ENCODE measurements at places on chromosomes 6 and 20.

- DNase-seq, result peak; percentile 68
These were observed 5.1 kb downstream of the TP53INP2 start for GRCh38 chr20:34709044-34709830.

GRCh38 chr6:154432533-154433476, 76.2 kb upstream of the IPCEF1 start:
- DNase-seq, result no peak

GRCh38 chr6:27829453-27830211, 82.6 kb downstream of the OR2B2 start:
- DNase-seq, result no peak

- DNase-seq, result no peak
These were observed 71.9 kb upstream of the POPDC3 start for GRCh38 chr6:105251689-105252088.

- no peak for DNase-seq
These were observed 17.1 kb upstream of the TINAG start for GRCh38 chr6:54291146-54291545.

- DNase-seq, result no peak
These were observed 257.2 kb upstream of the EPHA7 start for GRCh38 chr6:93676581-93676980.

- no peak for DNase-seq
These were observed 129.5 kb upstream of the SUPT3H start for GRCh38 chr6:45507186-45507585.

DNA sequence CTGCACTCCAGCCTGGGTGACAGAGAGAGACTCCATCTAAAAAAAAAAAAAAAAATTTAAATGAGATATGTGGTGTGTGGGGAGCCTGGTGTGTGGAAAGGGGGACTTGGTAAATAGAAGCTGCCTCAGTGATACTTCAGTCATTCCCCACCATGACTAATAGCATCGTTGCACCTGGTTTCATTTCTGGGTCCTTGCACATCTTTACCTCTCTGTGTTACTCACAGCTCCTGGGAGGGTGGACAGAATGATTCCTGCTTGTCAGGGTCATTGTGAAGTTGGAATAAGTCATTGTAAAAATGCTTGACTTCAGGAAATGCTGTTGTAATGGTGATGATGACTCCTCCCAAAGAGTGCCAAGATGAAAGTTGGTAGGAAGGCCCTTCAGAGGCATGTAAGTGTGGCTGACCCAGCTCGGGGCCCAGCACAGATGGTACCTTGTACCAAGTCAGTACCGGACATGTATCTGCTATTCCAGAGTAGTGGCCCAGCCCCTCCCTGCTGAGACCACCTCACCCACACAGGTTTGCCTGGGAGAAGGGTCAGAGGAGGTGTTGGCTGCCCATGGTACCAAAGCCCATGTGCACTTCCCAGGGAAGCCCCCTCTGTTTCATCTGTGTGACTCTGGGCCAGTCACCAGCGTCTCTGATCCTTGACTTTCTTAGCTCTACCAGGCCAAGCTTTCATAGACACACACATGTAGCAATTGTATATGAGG, 48.4 kb downstream of the PLAGL2 start:
- no peak for DNase-seq

GRCh38 chr6:3779574-3779849, 28.0 kb upstream of the PXDC1 start:
- DNase-seq, result no peak

DNA sequence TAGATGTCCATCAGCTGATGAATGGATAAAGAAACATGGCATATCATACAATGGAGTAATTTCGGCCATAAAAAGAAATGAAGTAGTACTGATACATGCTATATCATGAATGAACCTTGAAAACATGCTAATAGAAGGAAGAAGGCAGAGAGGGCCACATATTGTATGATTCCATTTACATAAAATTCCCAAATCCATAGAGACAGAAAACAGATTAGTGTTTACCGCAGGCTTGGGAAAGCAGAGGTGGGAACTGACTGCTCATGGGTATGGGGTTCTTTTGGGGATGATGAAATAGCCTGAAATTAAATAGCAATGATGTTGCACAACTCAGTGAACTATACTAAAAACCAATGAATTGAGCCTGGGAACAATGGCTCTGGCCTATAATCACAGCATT, 58.3 kb downstream of the SERAC1 start:
- no peak for DNase-seq

DNA sequence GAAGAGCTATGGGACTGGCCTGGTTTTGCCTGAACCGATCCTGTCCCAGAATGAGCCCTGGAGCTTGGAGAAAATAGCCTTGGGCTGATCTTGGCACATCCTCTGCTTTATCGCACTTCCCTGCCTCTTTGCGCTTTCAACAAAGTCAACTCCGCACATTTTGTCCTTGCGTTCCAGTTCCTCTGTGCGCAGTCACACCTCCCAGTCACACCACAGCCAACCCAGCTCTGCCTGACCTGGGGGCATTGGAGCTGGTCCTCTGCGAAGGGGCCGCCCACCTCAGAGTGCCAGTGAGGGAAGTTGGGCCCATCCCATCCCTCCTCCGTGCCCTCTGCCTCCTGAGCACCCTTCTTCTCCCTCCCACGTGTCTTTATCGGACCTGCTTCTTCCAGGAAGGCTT, 16.9 kb upstream of the UQCC2 start:
- no peak for DNase-seq

- no peak for DNase-seq
These were observed 626.0 kb downstream of the RNF144B start for GRCh38 chr6:19013026-19013705.

DNA sequence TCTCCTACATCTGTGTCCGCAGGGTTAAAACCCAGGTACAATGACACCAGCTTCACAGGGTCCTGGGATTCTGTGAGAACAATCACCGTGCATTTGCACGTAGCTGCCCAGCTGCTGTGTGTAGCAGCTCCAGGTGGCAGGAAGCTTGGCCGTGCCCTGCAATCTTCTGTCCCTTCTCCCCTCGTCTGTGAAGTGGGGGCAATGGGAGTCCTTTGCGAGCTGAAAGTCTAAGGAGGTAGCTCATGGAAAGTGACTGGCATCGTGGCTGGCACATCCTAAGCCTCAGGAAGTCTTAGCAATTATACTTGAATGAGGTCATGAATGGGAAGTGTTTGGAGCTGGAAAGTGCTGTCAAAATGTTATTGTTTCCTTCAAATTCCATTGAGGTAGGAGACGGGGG, 137.1 kb downstream of the SMOC2 start:
- no peak for DNase-seq

DNA sequence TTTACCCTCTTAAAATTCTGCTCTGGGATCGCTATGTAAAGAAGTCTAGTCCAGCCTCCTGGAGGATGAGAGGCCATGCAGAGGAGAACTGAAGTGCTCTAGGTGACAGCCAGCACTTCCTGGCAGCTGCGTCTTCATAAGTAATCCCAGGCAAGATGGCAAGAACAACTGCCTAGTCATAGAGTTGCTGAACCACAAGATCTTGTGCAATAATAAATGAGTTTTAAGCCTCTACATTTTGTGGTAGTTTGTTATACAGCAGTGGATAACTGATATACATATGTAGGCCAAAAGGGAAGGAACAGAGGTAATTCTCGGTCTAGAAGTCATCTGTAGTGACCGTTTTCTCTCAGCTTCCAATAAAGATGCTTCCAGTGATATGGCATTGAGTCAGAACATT, 103.8 kb upstream of the FLRT3 start:
- no peak for DNase-seq

GRCh38 chr6:41470331-41471063, 75.7 kb upstream of the FOXP4 start:
- no peak for DNase-seq

DNA sequence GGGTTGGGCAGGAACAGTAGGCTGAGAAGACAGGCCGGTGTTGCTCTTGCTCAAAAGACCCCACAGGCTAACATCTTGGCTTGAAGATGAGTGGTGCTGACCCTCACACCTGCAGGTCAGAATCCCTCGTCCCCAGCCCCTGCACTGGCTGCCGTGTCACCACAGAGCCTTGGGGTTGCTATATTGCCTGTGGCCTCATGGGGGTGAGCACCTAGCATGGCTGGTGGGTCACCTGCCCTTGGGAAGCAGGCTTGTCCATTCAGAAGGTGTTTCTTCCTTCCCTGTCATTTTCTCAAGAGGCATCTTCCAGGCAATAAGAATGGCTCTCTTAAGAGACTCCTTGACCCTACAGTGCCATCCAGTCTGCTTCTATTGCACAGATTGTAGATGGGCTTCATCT, 7.7 kb downstream of the SLC22A16 start:
- no peak for DNase-seq

DNA sequence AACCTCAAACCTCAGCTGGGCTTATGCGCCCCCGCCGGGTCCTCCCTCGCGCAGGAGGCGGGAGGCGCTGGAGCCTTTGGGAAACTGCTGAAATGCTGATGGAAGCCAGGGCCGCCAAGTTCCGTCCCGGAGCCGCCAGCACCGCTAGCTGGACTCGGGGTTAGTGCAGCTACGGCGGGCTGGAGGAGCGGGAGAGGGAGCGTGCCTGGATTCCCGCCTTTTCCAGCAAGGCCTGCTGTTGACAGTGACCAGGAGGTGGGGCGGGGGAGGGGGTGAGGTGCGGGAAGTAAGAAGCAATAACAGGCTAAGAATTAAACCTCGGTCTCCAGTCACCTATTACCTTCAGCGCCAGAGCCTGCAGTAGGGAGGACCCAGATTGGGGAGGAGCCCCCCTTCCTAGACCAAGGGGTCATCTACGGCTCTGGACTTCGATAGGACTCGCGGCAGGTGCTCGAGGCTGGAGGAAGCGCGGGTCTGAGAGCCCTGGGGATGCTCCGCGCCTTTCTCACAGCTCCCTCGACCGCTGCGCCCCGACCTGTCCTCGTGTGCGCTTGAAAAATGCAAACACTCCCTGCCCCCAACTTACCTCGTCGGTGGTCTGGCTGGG, 20.5 kb downstream of the COL9A1 start:
- DNase-seq, result peak; percentile 27

DNA sequence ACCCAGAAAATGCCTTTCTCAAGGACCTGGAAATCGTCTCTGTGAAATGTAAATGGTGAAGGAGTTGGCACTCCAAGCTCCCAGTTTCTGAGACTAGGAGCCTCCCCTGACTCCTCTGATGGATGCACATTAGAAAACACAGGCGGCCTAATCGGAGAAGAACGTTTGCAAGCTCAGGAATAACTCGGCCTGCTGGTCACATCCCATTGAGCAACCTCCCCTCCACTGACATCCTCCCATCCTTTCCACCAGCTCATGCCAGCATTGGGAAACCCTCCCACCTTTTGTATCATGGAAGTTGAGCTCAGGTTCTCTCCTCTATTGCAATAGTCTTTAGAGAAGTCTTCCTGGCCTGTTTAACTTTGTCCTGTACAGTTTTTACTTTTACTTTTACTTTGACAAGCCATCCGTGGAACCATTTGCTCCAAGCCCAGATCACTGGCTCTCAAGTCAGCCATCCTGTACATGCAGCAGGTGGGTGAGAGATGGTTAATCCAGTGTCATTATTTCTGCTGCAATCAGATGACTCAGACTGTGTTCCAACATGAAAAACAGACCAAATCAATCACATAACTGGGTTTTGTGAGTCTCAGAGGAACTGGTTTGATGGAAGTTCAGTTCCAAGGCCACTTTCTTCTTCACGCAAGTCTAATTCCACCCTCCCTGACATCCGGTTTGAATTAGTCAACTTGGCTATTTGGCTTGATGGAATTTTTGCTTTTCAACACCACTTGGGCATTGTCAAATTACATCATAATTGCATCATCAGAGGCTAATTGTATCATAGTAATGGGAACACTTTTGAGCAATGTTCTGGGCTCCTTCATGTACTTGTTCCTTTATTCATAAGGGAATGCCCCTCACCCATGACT, 619.4 kb upstream of the CDH4 start:
- no peak for DNase-seq

- no peak for DNase-seq
These were observed 191.9 kb downstream of the MOXD1 start for GRCh38 chr6:132209351-132209750.

GRCh38 chr6:138596591-138596990, 97.3 kb upstream of the NHSL1 start:
- no peak for DNase-seq

DNA sequence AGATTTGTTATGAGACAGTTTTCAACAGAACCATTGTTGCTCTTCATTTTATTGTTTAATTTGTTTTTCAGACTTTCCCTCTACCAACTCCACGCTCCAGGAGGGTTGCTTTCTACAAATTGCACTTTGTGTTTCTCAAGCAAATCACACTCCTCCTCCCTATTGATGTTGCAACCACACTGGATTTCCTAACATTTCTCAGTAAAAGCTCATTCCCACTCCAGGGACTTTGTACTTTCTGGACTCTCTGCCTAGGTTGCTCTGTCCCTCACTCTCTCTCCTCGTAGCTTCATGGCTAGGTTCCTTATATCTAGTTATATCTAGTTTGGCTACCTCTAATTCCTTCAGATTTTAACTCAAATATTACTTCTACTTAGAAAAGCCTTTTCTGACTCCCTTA, 20.3 kb downstream of the PGK2 start:
- DNase-seq, result no peak

DNA sequence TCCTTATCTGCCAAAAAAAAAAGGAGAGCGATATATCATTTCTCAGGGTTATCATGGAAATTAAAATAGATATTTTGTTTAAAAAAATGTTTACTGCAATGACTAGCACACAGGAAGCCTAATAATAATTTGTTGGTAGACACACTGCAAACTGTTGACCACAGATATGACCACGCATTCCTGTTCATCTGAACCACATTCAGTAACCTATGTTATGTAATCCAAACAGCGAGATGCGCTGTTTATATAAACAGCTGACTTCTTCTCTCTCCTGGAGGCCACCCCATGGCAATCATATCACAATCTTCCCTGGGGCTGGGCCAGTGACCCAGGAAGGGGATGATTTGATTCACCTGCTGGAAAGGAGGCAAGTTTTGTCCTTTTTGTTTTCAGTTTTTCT, 129.3 kb upstream of the UST start:
- no peak for DNase-seq

- DNase-seq, result peak; percentile 89
These were observed 32.6 kb downstream of the MRPL14 start for GRCh38 chr6:44094403-44095242.

- DNase-seq, result no peak
These were observed 16.8 kb downstream of the SOX4 start for GRCh38 chr6:21610341-21610740.

- DNase-seq, result no peak
These were observed 81.8 kb upstream of the ARMC2 start for GRCh38 chr6:108766419-108766818.

DNA sequence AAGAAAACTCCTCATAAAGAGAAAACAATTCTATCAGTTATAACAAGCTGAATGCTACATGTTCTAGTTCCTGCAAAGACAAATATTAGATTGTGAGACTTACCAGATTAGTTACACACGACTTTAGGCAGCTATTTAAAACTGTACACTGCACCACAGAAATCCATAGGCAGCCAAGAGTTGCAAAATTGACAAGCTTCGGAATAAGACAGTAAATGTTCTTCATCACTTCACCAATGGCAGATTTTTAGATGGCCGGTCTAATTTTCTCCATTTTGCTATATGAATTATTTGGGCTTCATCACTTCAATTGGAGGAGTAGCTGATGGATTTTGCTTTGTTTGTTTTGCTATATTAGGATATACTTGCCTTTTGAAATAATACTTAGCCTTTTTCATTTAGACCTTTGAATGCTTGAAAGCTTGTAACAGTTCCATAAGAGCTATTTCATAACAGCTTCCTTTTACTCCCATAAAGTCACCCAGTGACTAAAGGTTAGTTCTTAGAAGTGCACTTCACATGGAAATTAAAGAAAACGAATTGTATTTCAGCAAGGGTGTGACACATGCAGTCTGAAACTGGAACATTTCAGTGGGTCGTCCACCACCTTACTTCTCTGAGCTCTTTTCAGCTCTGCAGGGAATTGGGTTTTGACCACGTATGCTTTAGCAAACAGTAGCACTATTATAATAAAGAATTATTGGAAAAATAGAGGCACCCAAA, at the start of gene ROS1:
Gene ROS1 (minus strand): TSS at position 512 of the 723 bp plus-strand sequence. CDS start 286 bp downstream, at position 226.
- peak; percentile 56 for DNase-seq
